Glomerular endothelial cell (primary cell): ENCODE measurements at places on chromosomes 1 and 21.

DNA sequence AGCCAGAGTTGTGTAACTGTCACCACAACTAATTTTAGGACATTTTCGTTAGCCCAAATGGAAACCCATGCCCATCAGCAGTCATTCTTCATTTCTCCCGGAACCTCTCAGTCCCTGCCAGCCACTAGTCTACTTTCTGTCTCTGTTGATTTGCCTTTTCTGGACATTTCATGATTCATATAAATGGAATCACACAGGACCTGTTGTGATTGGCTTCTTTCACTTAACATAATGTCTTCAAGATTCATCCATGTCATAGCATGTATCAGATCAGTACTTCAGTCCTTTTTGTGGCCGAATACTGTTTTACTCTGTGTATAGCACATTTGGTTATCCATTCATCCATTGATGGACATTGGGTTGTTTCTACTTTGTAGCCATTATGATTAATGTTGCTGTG is 7.1 kb downstream of the SLC66A1 start:
- no peak for DNase-seq

DNA sequence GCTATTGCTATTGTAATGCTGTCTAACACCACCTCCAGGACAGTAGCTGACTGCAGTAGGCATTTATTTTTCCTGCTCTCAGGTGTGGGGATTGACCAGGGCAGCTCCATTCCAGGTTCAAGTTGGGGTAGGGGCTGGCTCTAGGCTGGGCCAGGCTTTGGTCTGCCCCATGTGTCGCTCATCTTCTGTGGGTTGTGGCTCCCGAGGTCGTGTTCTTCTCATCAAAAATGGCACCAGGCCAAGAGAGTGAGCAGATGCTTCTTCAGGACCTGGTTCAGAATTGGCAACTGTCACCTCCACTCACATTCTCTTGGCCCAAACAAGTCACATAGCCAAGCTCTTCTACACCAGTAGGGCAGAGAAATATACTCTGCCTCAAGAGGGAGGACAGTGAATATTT is 133.7 kb downstream of the PTPRU start:
- DNase-seq = no peak

DNA sequence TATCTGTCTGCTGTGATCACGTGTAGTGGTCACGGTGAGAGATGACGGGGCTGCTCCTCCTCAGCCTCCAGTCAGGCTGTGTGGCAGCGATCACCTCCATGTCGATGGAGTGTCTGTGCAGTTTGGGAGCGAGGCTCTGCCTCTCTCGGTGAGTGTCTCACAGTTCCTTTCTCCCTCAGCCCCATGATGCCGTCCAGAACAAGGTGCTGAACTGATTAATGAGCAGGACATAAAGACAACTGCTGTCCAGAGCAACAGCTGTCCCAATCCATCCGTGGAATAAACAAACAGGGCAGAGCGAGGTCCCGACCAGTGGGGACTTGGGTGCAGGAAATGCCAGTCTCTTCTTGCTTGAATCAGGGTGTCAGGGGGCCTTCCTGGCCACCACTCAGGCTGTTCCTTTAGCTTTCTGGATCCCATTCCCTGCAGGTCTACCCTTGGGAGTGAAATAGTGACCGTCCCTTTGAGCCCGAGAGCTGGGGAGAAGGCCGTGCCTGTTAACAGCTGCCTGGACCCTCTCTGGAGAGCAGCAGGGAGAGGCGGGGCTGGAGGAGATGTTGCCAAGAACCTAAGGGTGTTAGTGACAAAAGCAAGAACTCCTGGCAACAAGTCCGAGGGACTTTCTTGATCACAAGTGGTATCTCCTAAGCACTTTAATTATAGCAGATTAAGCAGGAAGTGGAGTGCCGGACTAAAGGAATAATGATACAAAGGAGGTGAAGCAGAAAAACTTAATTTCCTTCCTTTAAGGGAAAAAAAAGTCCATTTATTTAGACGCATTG is 443.9 kb downstream of the KIF26B start:
- DNase-seq = no peak

- DNase-seq = no peak
Measured at GRCh38 chr1:64940025-64940424, 26.3 kb downstream of the JAK1 start.
